ENCODE measurements at places on chromosomes 6 and 20.

GRCh38 chr6:13550656-13551055, 23.7 kb upstream of the SIRT5 start:
- DNase-seq: no peak

GRCh38 chr6:146985111-146985510, 219.1 kb upstream of the STXBP5 start:
- no peak for DNase-seq

GRCh38 chr6:152979116-152979515, 3.7 kb downstream of the FBXO5 start:
- DNase-seq: no peak

DNA sequence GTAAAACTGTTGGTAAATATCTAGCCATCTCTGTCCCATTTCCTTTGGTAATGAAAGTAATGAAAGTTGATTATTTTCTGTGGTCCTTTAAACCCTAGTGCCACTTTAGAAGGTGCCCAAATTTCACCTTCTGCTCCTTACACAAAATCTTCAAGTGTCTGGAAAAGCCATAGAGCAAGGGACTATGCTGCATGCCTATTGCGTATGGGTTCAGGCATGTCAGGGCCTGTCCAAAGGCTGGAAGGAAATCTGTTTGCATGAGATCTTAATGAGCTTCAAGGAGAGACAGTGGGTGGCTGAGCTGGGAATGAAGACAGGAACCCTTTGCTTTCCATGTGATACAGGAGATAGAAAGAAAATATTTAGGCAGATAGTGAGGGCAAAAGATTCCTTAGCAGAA, 66.6 kb upstream of the CCN6 start:
- no peak for DNase-seq

DNA sequence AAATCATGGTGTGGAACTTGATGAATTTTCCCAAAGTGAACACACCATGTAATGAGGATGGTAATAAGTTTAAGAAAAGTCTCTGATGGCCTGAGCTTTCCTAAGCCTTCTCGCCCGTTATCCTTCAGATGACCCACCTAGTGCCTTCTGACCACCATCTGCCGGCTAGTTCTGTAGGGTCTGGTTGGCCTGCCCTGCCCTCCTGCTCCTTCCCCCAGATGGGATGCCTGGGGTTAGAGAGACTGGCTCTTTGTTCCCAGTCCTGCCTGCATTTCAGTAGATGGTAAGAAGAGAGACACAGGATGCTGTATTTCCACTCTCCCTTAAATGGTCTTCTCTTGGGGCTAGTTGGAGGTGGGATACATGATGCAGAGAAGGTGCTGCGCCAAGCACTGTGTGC, 43.0 kb downstream of the TIAM2 start:
- DNase-seq: no peak

DNA sequence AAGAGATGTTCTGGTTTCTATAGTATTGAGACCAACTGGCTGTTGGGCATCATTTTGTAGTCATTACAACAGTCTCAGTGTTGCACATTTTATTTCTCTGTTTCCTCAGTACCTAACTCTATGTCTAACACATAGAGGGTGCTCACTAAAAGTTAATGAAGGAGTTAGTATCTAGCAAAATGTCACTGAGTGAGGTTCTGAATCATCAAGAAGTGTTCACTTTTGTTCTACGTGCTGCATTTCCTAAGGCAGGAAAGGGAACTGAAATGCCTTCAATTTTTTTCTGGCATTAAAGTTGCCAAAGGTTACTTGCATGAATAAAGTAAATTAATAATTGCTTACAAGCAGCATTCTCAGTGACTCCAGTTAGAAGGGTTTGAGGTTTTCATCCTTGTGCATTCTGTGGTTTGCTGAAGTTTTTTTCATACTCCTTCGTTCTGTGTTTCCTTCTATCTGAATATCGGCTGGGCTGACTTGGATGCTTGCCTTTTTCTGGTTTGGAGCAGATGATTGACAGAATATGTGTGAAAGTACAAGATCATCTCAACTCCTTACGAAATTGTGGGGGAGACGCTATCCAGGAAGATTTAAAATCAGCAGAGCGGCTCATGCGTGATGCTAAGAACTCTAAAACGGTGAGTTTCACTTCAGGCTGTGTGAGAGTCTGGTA, 114.5 kb upstream of the SCGN start:
- no peak for DNase-seq

- no peak for DNase-seq
Observed at GRCh38 chr20:7926767-7927166, 13.5 kb downstream of the HAO1 start.

Data from left ventricle myocardium inferior (tissue), 1 donor.